ENCODE measurements at places on chromosomes 16 and 17.
A peak's percentile ranks its signal among the peaks of the same experiment; 100 is the strongest.

- no peak for DNase-seq
Observed at GRCh38 chr17:75349589-75349988, 55.9 kb downstream of the GRB2 start.

- DNase-seq = no peak
Observed at GRCh38 chr17:69269131-69269998, 40.7 kb upstream of the ABCA10 start.

GRCh38 chr17:20896153-20896649 is 146.6 kb downstream of the USP22 start:
- peak; percentile 27 for DNase-seq

GRCh38 chr17:10117581-10118001 is 80.8 kb downstream of the GAS7 start:
- DNase-seq = no peak

- DNase-seq = no peak
Observed at GRCh38 chr17:9188367-9188766, 167.1 kb downstream of the NTN1 start.

DNA sequence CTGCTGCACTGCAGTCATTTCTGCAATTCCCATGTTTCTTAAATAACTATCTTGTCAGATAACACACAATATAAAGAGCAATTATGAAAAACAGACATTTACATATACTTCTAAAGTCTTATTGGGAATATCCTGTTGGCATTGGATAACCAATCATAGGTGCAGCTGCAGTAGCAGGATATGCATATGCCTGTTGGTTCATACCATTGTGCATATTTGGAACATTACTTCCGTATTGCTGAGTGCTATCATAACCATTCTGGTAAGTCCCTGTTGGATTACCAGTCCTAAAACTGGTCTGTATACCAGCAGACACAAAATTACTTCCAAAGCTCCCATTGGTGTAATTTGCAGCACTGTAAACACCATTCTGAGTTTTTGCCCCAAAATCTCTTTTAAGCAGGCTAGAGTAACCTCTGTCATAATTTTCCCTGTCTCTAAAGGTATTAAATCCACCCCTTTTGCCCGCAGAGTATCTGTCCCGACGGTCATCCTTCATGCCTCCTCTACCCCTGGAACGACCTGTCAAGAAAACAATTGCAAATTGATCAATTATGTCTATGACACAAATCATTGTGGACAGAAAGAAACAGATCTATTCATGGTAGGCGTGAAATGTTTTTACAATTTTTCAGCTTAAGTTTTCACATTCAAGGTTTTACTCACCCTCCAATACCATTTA is 3.1 kb upstream of the POLG2 start:
- DNase-seq = no peak

DNA sequence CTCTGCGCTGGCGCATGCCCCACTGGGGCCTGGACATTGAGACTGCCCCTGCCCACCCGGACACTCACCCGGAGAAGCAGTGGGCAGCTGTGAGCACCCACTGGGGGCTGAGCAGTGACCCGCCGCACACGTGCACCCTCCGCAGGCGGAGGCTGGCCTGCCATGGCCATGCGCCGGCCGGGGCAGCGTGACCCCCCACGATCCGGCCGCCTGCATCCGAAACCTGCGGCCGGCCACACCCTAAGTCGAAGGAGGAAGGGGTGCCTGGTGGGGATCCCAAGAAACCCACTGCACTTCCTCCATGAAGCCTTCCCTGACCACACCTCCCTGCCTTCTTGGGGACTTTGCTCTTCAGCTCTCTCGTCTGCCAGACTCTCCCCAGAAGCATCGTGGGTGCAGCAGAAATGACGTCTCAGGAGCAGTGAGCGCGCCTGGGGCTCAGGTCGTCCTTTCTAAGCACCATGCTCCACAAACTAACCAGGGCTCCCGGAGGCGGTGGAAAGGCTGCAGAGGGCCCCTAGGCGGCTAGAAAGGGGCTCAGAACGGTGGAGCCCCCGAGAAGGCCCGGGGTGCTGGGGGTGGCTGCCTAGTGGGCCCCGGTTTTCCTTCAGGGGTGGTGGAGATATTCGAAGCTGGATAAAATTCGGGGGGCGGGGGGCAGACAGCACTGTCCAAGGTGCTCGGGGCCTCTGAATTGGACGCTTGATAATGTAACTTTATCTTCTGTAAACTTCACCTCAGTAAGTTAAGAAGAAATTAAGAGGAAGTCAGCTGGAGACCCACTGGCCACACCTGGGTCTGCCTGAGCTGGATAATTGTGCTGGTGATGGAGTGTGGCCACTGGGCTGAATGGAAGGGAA is 1.5 kb downstream of the TPSG1 start:
- no peak for DNase-seq

- DNase-seq = no peak
Observed at GRCh38 chr16:56298116-56298515, 106.8 kb downstream of the GNAO1 start.

DNA sequence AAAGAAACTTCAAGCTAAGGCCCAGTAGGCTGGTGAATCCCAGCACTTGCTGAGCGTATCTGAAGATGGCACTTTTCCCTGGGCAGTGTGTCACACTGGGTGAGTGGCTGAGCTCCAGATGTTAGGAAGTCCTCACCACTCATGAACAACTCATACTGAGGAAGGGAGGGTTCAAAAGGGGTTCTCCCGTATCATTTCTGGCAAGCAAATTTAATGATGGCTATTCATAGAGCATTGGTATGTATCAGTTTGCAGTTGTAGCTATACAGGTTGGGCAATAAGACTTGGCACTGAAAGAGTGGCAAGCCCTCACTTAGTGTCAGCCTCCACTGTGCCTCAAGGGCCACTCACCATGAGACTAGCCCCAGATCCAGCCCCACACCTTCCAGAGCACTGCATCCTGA is 10.7 kb downstream of the GFOD2 start:
- no peak for DNase-seq

- no peak for DNase-seq
Observed at GRCh38 chr17:4959261-4959965, 8.2 kb downstream of the SPAG7 start.

DNA sequence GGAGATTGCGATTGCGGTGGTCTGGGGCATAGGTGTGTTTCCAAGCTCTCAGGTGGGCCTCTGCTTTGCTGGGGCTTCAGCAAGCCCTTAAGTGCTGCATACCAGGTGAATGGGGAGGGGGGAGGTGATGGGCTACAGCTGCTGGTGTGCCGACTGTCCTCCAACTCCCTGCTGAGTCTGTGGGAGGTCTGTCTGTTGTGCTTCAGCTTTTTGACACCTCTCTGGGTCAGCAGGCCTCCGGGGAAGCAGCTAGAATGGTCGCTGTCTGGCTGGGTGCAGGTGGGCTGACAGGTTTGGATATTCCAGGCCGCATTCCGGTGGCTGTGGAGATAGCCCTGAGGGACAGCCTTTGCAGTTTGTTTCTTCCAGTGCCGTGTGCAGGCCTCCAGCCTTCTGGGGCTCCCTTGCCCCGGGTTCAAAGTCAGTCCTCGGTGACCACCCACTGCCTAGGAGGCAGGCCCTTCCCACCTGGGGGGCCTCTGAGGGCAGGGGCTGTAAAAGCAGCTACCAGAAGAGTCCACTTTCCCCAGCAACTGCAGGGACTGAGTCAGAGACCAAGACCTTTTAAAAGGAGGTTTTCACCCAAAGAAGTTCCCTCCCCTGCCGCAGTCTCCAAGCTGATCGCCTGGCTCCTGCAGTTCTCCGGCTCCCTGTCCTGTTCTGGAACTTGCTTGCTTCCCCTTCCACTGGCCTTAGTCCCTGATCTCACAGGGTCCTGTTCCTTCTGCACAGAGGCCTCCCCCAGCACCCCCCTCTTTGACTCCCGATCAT is 2.0 kb upstream of the TTYH2 start:
- DNase-seq = no peak

GRCh38 chr17:2105663-2106062 is 50.8 kb downstream of the HIC1 start:
- no peak for DNase-seq

- no peak for DNase-seq
Observed at GRCh38 chr17:68182011-68182306, 65.9 kb upstream of the AMZ2 start.

GRCh38 chr16:79598348-79599181 is 2.0 kb downstream of the MAF start:
- peak; percentile 17 for DNase-seq

DNA sequence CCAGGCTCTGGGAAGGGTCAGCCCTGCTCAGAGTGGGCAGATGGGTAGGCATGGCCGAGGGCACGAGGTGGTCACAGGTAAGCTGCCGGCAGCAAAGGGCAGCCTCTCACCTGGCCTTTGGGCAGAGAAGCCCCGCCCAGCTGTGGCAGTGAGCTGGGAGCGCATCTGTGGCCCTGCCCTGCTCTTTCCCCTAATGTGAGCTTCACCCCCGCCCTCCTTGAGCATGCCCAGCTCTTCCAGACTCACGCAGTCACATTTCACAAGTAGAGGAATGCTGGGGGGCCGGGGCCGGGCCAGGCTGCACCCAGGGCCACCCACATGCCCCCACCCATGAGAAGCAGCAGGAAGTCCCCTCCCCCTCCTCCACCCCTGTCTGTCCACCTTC is 40.7 kb upstream of the SLC38A10 start:
- no peak for DNase-seq

- peak; percentile 46 for DNase-seq
Observed at GRCh38 chr17:77372444-77373298, 231.9 kb downstream of the SEC14L1 start.

DNA sequence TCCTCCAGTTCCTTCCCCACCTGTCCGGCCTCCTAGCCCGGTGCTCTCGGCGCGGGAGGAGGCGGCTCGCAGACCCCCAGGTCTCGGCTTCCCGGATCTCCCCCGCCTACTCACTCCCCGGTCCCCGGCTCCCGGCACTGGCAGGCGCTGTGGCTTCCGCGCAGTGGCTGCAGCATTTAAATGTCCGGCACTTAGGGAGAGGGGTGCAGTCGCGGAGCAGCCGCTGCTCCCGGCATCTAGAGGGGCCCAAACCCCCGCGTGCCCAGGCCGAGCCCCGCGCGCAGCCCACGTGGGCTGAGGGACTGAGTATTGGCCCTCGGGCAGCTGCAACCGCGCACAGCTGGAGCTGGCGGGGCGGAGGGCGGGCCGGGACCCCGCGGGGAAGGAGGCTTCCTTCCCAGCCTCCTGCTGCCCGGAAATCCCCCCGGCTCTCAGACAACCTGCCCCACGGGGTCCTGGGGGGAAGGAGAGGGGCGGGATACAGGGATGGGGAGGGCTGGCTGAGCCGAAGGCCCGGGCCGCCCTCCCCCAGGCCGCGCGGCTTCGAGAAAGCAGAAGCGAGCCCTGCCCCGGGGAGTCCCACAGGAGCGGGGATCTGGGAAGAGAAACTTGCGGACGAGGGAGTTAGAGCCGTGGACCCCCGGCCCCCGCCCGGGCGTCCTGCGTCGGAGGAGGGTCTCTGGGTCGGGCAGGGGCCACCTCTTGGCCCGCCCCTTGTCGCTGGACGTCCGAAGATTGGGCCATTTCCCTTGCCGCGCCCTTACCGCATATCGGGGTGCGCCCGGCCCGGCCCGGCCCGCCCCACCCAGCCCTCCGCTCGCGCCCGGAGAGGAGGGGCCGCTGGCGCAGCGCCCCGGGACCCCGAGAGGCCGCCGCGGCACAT is at the start of gene MMP25:
MMP25 (plus strand) TSS at position 804 of the 883 bp plus-strand sequence. CDS start 357 bp downstream, outside the sequence.
- no peak for DNase-seq

DNA sequence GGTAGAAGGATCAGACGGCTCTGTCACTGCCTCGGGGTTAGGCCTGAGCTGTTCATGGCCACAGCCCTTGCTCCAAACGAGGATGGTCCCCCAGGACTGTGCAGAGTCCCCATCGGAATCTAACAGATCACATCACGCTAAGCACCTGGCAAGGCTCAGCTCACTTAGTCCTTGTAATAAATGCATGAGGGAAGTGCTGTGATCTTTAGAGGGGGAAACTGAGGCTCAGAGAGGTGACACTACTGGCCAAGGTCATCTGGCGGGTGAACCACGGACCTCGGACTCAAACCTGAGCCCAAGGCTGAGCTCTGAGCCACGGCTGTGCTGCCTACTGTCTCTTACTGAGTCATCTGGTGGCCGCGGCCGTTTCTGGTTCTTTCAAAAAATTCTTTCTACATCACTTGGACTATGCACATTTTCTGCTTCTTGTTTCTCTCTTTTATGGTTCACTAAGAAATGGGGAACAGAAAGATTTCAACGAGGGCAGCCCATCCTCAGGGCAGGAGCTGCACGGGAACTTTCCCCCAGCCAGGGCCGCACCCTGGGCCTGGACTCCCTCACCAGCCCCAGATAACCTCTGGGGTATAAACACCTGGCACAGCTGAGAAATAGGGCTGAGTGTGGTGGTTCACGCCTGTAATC is 55.6 kb downstream of the COTL1 start:
- no peak for DNase-seq

DNA sequence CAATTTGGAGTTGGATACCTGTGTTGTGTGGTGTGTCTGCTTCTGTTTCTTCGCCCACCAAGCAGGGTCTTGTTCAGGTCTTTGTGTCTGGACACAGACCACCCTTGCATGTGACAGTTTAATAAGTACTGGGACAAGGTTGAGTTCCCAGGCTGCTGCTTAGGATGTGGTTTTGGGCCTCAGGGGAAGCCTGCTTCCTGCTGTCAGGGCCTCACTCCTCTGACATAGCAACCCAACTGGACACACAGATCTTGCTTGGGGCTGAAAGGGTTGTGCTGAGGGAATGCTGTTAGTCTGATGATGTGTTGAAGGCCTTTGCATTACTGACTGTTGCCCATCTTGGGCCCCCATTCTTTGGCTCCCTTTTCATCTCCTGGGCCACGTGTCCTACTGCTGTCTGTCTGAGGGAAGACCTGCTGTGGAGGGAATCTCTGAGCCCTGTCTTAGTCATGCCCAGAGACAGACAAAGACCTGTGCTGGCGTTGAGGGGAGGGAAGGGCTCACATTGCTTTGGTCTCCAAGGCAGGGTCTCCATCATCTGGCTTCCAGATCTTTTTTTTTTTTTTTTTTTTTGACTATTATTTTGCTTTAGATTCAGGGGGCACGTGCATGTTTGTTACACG is 4.7 kb upstream of the TGFB1I1 start:
- DNase-seq = no peak

DNA sequence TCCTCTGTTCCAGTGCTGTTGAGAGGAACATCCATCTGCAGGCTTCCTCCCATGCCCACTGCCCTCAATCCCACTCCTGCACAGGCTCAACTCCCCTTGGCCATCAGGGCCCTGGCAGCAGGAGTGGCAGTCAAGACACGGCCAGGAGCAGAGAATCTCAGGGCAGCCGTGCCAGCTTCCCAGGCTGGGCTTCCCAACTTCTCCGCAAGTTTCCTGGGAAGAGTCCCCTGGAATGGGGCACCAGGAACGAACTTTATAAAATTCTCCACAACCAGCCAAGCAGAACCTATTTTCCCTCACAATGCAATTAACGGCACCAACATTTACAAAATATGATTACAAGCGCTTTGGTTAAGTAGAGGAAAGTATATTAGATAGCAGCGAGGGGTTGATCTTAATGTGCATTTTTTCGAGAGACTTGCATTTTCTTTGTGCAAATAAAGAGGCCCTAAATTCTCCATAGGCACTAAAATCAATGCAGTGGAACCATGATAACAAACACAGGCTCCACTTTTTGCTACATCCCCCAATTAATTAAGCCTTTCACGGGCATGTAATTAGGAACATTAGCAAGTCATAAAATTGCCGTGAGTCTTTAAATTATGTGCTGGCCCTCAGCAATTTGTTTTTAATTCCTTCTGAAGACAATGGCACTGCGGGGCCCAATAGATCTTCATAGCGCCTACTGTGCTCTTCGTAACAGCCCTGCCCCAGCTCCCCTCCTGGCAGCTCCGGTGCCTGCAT is 99.9 kb upstream of the LHX1 start:
- no peak for DNase-seq

- DNase-seq = no peak
Observed at GRCh38 chr17:31738488-31738887, 120.6 kb downstream of the COPRS start.

GRCh38 chr16:28082624-28083023 is 19.1 kb upstream of the GSG1L start:
- no peak for DNase-seq
